ENCODE measurements at places on chromosomes 7 and 10. TPM values are rescaled to one million over a fixed set of nuclear protein-coding genes. Genes with fewer than 3 reads are reported as not detected.

The NRP1 gene
- total RNA-seq, result 24.0 TPM

GRCh38 chr10:74587109-74587854 is 239.1 kb upstream of the KAT6B start:
- DNase-seq, result no peak

DNA sequence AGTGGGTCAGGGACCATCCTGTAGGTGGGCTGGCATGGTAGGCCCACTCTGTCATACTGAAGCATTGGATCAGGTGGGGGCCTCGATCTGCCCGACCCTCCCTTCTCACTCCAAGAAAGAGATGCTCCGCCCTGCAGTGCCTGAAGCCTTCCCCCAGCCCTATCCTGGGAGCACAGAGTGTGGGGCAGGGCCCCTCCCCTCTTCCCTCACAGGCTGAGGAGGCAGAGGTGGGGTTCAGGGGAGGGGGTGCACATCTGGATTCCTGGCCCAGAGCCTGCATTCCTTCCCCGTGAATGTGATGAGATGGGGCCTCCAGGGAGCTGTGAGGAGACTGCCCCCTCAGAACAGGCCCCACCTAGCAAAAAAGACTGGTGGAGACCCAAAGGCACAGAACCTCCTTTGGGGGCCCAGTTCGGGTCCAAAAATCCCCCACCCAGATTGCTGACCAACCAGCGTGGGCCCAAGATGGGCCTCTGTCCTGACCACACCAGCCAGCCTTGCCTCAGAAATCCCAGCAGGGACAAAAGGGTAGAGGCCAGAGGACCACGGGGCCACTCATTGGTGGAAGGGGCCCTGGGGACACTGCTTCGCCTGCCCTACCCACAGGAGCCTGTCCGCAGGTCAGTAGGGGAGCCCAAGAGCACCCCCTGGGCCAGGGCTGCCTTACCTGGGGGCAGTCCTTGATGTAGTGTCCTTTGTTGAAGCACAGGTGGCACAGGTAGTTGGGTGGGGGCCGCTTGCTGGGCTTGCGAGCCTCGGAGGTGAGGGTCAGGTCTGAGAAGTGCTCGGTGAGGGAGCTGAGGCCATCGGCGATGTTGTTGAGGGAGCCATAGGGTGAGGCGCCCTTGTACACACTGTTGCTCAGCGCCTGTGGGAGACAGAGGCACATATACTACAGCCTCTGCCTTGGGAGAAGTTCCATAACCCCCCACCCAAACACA is 13.3 kb downstream of the ZCCHC24 start:
- DNase-seq, result no peak

GRCh38 chr10:48700493-48700892 is 15.8 kb downstream of the WDFY4 start:
- DNase-seq, result peak; percentile 32

GRCh38 chr10:27100813-27101347 is 586 bp upstream of the ANKRD26 start:
- DNase-seq, result no peak
